HuH-7.5 (cell line): ENCODE measurements at places on chromosomes 11 and 22.

DNA sequence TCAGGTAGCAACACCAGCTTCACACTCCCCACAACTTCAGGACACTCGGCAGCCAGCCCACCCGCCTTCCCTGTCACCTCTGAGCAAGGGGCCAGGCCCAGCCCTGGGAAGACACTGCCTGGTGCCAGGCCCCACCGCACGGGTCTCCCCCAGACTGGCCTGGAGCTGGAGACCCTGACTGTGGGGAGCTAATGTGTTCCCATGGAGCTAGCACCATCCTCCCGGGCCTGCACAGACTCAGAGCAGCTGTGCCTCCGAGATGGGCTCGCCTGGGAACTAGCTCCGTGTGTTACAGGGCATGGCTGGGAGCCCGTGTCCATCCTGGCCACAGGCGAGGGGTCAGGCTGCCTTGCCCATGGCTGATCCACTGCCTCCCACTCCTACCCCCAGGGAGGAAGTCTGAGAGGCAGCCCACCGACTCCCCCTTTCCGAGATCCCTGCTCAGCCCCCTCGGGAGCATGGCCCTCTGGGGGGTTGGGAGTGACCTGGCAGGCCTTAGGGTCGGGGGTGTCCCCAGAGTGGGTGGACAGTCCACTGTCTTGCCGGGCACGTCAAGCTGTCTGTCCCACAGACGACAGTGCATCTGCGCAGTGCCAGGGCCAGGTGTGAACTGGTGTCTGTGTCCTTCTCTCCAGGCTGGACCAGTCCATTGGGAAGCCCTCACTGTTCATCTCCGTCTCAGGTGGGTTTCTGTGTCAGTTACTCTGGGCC lies 76.7 kb upstream of the KCNQ1OT1 start:
- no peak for DNase-seq

DNA sequence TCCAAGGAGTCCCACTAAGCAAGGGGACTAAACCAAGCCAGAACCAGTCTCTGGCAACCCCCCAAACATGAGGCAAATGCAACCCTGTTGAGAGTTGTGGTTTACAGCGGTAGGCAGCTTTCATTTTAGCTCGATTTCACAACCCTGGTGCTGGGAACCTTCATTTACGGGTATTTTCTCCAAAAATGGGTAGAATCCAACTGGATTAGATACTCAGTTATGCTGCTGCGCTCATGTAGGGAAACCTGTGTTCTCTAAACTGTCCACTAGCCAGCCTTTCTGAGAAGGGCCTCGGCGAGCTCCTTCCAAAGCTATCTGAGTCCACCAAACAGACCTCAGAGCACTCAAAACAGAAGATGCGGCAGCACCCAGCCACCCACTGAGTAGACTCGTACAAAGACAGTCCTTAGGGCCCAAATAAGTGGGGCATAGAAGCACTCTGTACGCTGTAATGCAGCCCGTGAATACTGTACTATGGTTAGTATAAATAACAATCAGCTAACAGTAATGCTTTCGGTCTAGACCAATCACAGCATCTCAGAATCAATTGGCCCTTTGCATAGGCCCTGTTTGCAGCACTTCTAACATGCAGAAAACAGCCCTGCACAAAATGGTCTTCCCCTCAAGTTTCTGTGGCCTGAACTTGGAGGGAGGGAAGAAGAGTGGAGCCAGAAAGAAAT lies 104.7 kb downstream of the ETS1 start:
- DNase-seq, result no peak

DNA sequence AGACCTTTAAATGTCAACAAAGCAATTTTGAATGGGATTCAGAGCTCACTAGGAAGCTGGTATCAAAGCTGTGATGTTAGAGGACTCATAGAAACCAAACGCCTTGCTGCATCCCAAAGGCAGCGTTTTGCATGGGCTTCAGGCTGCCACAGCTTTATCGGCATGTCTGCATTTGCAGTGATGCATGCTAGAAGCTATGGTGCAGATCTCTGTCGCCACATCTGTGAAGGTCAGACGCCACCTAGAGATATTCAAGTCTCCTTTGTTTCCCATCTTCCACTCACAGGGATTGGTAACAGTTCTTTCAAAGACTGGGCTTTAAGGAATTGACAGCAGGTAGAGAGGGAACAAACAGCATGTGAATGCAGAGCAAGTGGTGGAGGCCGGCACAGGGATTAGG lies 47.8 kb downstream of the NTM start:
- no peak for DNase-seq

GRCh38 chr22:17172029-17172833 lies 13.2 kb upstream of the HDHD5 start:
- DNase-seq, result peak; percentile 55

- DNase-seq, result no peak
Measured at GRCh38 chr11:47359586-47359985, 7.1 kb upstream of the MYBPC3 start.

DNA sequence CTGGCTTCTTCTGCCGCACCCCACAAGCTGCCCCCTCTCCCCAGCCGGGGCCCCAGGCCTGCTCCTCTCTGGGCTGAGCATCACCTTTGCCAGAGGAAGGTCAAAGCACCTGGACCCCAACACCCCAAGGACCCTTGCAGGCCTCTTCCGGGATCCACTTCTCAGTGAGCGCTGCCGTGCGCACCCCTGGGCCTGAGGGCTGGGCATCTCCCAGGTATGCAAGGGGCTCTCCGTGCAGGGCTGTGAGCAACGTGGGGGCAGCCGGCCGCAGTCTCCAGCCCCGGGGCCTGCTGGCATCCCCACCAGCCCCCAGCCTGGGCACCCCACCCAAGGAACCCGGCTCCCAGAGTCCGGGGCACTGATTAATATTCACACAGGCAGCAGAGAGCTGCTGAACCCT lies 64.0 kb downstream of the BRD1 start:
- DNase-seq, result no peak

GRCh38 chr11:74672956-74673692 lies 58.1 kb downstream of the CHRDL2 start:
- DNase-seq, result no peak

- DNase-seq, result no peak
Measured at GRCh38 chr22:30183861-30184278, 62.7 kb downstream of the LIF start.

DNA sequence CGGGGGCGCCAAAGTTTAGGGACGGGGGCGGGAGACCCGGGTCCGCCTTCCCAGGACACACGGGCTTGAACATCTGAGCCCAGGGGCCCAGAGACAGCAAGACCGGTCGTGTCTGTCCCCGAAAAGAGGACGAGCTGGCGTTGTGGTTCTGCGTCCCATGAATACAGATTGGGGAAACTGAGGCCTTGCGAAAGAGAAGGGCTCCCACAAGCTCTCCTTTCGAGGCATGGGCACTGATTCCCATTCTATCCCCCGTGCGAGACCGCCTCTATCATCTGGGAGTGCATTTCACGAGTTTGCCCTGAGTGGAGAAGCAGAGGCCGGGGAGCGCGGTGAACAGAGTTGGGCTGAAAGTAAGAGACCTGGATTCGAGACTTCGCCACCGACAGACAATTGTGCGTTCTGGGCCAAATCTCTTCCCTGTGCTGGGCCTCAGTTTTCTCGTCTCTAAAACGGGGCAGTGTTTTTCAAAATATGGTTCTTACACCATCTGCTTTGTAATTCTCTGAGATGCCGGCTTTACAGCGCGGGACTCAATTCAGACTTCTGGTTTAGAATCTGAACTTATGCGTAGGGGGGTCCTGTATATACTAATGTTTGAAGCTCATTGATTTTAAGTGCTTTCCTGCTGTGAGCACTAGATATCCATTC lies 471 bp downstream of the RNF185 start:
- no peak for DNase-seq

DNA sequence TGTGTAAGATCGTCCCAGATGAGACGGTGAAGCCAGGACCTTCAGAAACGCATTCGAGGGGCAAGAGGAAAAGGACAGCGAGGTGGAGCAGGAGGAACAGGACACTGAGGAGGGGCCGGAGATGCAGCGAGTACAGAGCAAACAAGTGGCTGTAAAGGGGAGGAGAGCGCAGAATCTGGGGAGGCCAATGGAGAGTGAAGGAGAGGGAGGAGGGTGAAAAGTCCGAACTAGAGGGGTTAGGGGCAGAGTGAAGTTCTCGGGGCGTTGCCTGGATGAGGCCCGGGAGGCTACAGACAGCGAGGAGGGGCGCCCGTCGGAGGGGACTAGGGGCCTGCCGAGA lies 8.8 kb upstream of the PPIL2 start:
- peak; percentile 42 for DNase-seq

GRCh38 chr11:67410984-67411784 lies 4.3 kb upstream of the CARNS1 start:
- no peak for DNase-seq
